Islet precursor cell (in vitro differentiated cells): ENCODE measurements at places on chromosomes 6 and 20.
A peak's percentile ranks its signal among the peaks of the same experiment; 100 is the strongest.

GRCh38 chr6:140732991-140733390 lies 1358.5 kb upstream of the CITED2 start:
- DNase-seq, result no peak

DNA sequence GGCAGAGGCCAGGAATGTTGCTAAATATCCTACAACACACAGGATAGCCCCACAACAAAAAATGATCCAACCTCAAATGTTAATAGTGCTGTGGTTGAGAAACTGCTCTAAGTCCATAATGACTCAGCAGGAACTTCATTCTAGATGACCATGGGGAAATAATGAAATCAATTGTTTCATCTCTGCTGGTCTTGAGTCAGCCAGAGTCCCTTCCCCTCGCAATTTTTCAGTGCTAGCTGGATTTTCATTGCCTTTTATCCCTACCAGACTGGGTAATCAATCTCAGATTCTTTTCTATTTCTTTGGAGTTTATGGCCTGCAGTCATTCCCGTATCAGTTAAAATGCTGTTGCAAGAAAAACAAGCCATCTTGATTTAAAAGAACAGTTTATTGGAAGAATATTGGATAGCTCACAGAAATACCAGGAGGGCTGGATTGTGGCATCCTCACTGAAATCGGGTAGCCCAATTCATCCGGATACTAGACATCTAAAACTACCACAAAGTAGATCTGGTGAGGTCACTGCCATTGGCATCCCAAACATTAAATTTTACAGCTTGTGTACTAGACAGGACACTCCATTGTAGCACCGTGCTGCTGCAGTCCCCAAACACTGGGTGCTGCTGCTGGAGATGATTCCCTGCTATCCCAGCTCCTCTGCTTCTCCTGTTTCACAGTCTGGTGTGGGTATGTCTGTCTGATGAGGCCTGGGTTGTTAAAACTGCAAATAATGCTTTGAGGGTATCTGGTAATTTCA lies 30.3 kb upstream of the POPDC3 start:
- peak; percentile 65 for DNase-seq

- peak; percentile 66 for DNase-seq
Observed at GRCh38 chr6:112413780-112414179, 66.7 kb downstream of the RFPL4B start.

- DNase-seq, result no peak
Observed at GRCh38 chr6:145276756-145277155, 458.6 kb downstream of the EPM2A start.

DNA sequence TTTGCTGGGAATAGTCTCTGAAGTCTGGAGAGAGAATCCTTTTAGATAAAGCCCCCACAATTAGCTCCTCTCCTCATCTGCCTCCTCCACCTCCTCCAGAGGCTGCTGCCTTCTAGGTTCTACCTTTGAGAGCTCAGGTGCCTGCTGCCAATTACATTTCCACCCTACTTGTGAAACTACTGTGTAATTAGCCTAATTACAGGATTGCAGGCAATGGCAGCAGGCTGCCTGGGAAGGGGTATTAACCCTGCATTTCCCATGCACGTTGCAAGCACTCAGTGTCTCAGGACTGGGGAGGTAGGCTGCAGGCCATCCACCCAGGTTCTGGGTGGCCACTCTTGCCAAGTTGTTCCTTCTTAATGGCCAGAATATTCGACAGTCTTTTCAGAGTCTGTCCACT lies 215.6 kb upstream of the ZNF217 start:
- peak; percentile 62 for DNase-seq
